ENCODE measurements at places on chromosomes 7 and 10.

DNA sequence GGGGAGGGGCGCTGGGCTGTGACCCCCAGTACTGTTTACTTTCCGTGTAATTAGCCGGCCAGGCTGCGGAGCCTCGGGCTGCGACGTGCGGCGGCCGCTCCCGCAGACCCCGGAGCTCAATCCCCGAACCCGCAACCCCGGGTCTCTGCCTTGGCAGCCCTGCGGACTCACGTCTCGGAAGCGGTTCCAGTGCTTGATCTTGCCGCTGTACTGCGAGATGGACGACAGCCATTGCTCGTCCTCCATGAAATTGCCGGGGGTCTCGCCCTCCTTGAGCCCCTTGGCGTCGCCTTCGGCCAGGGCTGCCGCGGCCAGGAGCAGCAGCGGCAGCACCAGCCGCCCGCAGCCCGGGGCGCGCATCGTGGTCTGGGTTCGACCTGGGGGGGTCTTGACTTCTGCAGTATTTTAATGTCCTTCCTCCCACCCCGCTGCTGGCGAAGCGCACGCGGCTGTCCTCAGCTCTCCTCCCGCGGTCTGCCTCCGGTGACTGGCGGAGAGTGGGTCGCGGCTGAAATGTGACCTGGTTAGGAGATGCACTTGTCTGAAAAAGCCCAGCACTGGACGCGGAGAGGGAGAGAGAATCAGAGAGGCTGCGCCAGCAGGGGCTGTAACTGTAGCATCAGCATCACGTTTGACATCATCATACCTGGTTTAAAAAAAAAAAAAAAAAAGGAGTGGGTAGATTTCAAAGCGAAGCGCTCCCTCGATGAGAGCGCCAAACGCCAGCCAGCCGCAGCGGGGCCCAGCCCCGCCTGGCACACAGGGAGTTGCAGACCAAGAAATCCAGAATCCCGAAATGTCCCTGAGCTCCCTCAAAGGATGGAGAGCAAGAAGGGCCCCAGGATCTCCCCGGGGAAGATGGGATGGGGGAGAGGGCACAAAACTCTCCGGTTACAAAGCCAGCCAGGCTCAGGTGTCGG is at the start of gene SPOCK2:
Gene SPOCK2 (minus strand): TSS at position 583 of the 920 bp plus-strand sequence. CDS start 223 bp downstream, at position 360.
- no peak for DNase-seq

GRCh38 chr7:31853380-31853779 is 166.4 kb downstream of the PPP1R17 start:
- DNase-seq = no peak

DNA sequence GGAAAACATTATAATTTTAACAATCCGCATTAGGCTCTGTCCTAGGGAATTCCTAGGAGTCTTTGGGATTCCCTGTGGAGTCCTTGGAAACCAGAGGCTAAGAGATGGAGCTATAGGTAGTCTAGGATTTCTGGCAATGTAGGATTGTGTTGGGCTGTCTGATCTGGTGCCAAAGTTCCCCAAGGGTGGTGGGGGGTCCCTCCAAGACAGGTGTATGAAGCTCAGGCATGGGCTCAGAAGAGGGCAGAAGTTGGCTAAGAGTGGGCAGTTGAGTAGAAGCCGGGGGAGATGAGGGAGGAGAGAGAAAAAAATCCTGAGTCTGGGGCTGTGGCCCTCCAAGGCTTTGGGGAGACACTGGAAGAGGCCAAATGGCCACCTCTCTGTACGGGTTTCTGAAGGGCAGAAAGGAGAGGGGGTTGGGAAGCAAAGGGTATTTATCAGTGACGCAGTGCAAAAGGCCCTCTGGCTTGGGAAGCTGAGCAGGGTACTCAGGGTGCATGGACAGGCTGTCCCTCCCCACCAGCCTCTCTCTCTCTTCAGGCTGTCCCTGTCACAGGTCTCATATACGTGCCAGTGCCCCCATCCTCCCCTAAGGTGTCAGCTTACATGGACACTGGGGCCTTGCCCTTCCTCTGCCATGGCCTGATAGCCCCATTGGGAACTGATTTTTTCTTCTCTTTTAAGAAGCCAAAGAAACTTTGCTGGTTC is 929 bp downstream of the HOXA6 start:
- no peak for DNase-seq

DNA sequence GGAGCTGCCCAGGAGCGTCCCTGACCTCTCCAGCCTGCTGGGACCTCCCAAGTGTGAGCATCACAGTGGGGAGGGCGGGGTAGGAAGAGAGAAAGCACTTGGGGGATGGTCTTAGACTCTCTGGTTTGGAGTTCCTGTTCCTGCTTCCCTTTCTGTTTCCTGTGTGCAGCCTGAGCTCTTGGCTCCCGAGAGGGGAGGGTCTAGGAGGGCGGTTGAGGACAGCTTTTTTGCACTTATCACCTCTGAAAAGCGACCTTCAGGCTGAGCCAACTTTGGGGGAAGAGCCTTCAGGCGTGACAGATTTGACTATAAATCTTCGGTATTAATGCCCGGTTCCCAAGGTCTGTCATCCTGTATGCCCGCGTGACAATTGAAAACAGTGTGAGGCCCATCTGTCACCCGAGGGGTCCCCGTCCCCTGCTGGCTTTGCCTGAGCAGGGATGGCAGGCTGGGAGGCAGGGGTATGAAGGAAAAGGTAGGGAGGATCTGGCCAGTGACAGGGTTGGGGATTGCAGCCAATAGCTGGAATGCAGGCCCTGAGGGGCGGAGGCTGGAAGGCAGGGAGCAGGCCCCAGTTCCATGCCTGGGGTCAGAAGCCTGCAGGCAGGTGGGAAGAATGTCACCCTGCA is 78.6 kb downstream of the CDH23 start:
- no peak for DNase-seq
